ENCODE measurements at places on chromosomes 2 and 18. TPM values are rescaled to one million over a fixed set of nuclear protein-coding genes. Genes with fewer than 3 reads are reported as not detected.

- no peaks in the 10 kb centered on the region for H3K36me3 ChIP-seq
- peak; percentile 25 for DNase-seq
- H3K27ac ChIP-seq = no peak overlapping the region
- no peaks in the 10 kb centered on the region for H3K4me1 ChIP-seq
- no peak overlapping the region for H3K4me3 ChIP-seq
These were observed 761.8 kb upstream of the ACVR2A start for GRCh38 chr2:147082850-147083522.

GRCh38 chr18:28767727-28768211 is 590.8 kb upstream of the CDH2 start:
- no peak overlapping the region for H3K27ac ChIP-seq
- no peak overlapping the region for H3K4me3 ChIP-seq
- DNase-seq = no peak
- H3K4me1 ChIP-seq = no peaks in the 10 kb centered on the region
- no peaks in the 10 kb centered on the region for H3K27me3 ChIP-seq

DNA sequence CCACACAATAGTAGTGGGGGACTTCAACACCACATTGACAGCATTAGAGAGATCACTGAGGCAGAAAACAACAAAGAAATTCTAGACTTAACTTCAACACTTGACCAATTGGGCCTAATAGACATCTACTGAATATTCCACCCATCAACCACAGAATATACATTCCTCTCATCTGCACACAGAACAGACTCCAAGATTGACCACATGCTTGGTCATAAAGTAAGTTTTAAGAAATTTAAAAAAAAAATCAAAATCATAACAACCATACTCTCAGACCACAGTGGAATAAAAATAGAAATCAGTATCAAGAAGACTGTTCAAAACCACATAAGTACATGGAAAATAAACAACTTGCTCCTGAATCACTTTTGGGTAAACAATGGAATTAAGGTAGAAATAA is 9.0 kb upstream of the FLACC1 start:
- H3K4me3 ChIP-seq = no peak overlapping the region
- no peaks in the 10 kb centered on the region for H3K36me3 ChIP-seq
- H3K4me1 ChIP-seq = no peaks in the 10 kb centered on the region
- H3K27ac ChIP-seq = no peak overlapping the region
- DNase-seq = no peak

- no peaks in the 10 kb centered on the region for H3K36me3 ChIP-seq
- no peaks in the 10 kb centered on the region for H3K4me1 ChIP-seq
- H3K27me3 ChIP-seq = no peaks in the 10 kb centered on the region
- H3K27ac ChIP-seq = no peak overlapping the region
- no peak overlapping the region for H3K4me3 ChIP-seq
These were observed 89.6 kb downstream of the ACAA2 start for GRCh38 chr18:49723648-49724180.

SH3RF3 gene
- 8.1 TPM for total RNA-seq

SPEG gene
- total RNA-seq = 13.9 TPM

DNA sequence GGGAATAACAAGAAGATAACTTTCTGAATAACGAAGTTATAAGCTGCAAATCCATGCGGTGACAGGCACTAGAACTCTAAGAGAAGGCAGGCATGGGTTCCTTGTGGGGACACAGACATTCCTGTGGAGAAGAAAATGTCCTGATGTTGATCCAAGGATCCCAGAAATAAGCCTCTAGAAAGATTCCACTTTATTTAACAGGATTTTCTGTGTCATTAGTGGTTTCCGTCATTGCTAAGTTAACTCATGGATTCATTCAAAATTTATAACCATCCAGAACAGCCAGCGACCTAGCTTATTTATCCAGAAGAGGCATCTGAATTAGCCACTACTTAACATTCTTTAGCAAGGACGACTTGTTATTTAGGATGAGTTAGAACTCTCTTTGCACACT is 10.0 kb upstream of the CD302 start:
- H3K27ac ChIP-seq = no peak overlapping the region
- no peak overlapping the region for H3K4me3 ChIP-seq
- no peak for DNase-seq
- H3K4me1 ChIP-seq = no peaks in the 10 kb centered on the region
- no peaks in the 10 kb centered on the region for H3K36me3 ChIP-seq
- no peaks in the 10 kb centered on the region for H3K27me3 ChIP-seq

DNA sequence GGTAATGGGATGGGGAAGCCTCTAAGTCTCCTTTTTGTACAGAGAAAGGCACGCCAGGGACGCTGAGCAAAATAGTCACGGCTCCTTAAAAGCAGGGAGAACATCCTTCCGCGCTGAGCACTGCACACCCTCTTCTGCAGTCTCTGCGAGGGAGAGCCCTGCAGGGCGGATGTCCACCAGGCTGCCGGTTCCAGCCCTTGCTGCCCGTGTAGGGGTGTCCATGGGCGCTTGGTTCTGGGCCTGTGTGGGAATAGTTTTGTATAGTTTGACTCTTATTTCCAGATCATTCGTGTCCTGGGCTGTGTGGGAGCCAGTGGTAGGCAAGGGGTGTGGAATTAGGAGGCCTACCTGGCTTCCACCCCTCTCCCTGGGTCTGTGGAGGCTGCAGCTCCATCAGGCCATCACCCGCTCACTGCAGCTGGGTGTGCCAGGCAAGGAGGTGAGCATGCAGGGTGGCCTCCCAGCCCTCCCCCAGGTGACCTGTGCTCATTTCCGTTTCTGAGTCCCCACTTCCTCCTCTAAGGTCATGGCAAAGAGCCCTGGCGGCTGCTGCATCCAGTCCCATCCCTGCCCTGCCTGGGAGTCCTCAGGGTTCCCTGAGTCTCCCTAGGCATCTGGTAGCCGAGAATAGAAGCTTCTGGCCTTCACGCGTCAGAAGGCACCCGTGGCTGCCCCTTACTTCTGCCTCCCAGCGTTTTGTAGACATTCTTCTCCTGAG is 202.6 kb downstream of the LDLRAD4 start:
- H3K27me3 ChIP-seq = no peaks in the 10 kb centered on the region
- no peaks in the 10 kb centered on the region for H3K36me3 ChIP-seq
- no peak overlapping the region for H3K27ac ChIP-seq
- no peaks in the 10 kb centered on the region for H3K4me1 ChIP-seq

DNA sequence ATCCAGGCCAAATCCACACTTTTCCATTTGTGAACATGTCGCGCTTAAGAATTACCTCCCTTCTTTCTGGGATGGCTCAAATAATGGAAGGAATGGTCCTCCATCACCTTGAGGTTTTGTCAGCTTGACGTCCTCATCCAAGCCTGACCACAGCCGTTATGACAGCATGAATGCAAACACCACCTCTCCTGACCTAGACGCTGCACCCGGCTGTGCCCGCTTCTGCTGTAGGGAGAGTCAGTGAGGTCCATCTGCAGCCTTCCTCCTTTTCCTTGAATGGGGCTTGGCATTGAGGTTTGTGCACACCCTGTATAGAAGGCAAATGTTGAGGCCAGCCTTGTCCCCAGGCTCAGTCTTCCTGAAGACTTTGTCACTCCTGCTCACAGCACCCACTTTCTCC is 85.5 kb downstream of the TGOLN2 start:
- H3K36me3 ChIP-seq = no peaks in the 10 kb centered on the region
- no peak overlapping the region for H3K27ac ChIP-seq
- H3K4me1 ChIP-seq = peaks cover 4% of the 10 kb centered on the region
- no peak overlapping the region for H3K4me3 ChIP-seq

DNA sequence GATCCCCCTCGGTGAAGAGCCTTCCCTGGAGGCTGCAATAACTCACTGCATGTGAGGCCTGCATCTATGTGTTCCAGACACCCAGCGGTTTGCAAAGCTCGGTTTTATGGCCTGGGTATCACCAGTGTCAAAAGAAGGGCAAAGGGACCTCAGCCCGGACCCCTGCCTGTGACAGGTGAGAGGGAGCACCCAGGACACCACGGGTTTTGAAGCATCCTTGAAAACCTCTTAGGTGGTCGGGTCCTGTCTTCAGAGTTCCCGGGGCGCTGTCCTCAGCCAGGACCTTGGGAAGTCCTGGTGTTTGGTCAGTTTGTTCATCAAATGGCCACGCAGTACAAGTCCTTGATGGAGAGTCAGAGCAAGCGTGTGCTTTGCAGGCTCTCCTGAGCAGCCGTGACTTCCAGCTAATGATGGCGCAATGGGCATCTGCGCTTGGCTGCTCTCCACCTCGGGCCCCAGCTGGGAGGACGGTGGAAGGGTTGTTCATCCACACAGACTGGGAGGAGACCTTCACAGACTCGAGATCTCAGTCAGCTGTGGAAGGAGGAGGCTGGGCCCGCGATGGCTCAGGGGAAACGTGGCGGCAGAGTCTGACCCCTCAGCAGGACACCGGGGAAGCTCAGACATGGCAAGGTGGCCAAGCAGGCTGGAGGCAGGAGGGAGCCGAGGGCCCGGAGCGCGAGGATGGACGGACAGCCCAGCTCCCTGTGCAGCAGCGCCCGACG is 113.1 kb upstream of the GPC1 start:
- H3K27ac ChIP-seq = no peak overlapping the region
- H3K27me3 ChIP-seq = no peaks in the 10 kb centered on the region
- H3K4me1 ChIP-seq = peaks cover 15% of the 10 kb centered on the region
- DNase-seq = no peak

- H3K4me1 ChIP-seq = peaks cover 28% of the 10 kb centered on the region
- no peak overlapping the region for H3K27ac ChIP-seq
- no peak for DNase-seq
- no peak overlapping the region for H3K4me3 ChIP-seq
- no peaks in the 10 kb centered on the region for H3K36me3 ChIP-seq
These were observed 2.7 kb downstream of the NCK2 start for GRCh38 chr2:105747254-105747894.

NAT8 gene
- total RNA-seq = 0.82 TPM

DNA sequence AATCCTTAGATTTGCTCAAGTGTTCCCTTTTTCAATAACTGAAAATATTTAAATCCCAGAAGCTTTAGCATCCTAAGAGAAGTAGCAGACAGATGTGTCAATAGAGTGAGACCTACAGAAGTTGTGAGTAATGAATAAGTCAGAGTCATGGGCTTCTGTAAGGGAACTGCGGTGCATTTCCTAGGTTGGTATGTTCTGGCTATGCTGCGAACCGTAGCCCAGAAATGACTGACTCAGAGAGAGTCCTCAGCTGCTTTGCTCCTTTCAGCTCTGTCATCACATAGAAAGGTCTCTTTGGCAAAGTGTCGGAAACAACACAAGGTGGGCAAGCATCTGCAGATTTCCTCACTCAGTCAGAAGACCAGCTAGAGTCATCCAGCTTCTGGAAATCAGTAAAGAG is 297.1 kb downstream of the ARHGAP15 start:
- no peaks in the 10 kb centered on the region for H3K36me3 ChIP-seq
- no peaks in the 10 kb centered on the region for H3K4me1 ChIP-seq
- H3K27me3 ChIP-seq = no peaks in the 10 kb centered on the region
- no peak overlapping the region for H3K4me3 ChIP-seq

DNA sequence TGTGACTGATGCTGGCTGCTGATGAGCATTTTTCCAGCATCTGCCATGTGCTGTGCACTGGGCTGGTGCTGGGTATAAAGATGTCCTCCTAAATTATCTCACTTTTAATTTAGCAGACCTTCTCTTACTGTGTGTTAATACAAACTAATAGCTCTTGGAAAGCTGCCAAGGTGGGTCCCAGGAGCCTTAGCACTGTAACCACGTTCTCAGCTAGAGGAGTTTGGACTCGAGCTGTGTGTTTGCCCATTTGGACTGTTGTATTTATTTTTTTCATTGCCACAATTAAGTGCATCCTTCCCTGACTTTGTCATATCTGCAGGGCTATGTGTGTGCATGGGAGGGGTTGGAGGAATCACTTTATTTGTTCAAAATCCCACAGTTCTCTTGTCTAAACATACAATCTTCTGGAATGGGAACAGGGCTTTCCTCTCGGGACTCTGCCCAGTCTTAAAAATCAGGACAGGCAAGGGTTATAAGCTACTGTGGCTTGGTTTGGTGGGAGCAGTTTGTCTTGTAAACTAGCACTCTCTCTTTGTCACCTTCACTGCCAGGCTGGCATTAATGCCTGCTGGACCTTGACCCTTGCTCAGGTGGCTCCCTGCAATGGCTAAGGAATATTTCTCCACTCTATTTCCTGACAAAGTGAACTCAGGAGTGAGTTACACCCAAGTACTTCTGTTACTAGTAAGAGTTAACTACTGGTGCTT is 129.7 kb upstream of the MGAT5 start:
- no peaks in the 10 kb centered on the region for H3K36me3 ChIP-seq
- no peak for DNase-seq
- peaks cover 14% of the 10 kb centered on the region for H3K4me1 ChIP-seq
- H3K4me3 ChIP-seq = no peak overlapping the region
- H3K27me3 ChIP-seq = no peaks in the 10 kb centered on the region

ZNF513 gene
- 4.8 TPM for total RNA-seq

GRCh38 chr2:2516386-2516785 is 185.3 kb upstream of the MYT1L start:
- no peak overlapping the region for H3K4me3 ChIP-seq
- H3K4me1 ChIP-seq = no peaks in the 10 kb centered on the region
- no peak for DNase-seq

DNA sequence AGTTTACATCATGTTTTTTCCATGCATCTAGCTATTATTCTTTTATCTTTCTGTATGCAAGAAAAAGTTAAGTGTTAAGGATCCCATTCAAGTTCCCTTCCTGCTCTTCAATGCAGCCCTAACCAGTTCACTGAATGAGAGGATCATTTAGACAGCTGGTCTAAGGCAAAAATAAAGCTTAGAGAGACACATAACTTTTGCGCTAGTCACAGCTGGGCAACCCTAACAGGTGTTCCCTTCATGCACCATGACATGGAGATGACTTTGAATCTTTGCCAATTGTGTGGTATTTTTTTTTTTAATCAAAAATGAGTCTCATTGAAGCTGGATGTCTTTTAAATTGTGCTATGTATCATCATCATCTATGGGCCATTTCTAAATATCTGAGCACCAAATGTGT is 393.8 kb upstream of the CYRIA start:
- no peaks in the 10 kb centered on the region for H3K4me1 ChIP-seq
- no peak overlapping the region for H3K27ac ChIP-seq
- DNase-seq = no peak
- no peak overlapping the region for H3K4me3 ChIP-seq

IL37 gene
- not detected for total RNA-seq

METAP1D gene
- total RNA-seq = 8.5 TPM

TGIF1 gene
- total RNA-seq = 64.0 TPM

DNA sequence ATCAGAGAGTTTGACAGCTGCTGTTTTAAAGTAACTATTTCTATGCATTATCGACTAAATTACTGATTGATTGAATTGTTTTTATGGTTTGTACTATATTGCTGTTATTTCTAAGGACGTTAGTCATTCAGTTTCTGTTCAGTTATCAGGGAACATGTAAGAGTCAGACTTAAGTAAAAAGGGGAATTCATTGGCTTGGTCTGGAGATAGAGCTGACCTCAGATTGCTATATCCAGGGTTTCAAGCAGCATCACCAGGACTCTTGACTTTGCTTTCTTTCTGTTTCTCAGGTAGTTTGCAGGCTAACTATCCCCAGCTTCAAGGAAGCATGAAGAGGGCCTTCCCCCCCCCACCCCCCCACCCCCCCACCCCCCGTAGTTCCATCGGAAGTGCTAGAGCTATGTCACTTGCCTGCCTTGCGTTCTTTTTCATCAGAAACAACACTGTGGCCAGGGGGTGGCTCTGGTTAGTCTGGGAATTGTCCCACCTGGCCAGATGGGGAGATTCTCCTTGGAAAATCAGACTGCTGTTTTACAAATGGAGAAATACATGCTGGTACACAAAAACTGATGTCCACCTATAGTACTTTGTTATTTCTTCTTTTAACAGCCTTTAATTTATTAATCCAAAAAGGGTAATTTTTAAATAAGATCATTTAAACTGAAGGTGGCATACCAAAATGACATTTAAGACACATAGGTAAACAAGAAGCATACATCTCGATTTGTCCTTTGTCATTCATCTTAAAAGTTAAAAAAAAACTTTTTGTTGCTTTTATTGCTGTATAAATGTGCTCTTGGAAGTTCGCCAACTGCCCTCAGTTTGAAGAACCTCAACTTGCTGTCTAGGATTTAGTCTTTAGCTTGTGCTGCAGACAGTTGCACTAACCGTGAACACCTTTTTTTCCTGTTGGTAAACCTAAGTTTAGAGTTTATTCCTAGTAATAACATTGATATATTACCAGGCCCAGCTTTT is 9.4 kb downstream of the SMAD4 start:
- no peak overlapping the region for H3K27ac ChIP-seq
- no peaks in the 10 kb centered on the region for H3K27me3 ChIP-seq

CMPK2 gene
- 4.7 TPM for total RNA-seq

All from ovary (tissue), 10 donors.